ENCODE measurements at places on chromosomes 2 and 18. TPM values are rescaled to one million over a fixed set of nuclear protein-coding genes. Genes with fewer than 3 reads are reported as not detected.

ASXL3 gene
- not detected for total RNA-seq

KCNF1 gene
- total RNA-seq: 0.04 TPM

SERPINB10 gene
- 2.3 TPM for total RNA-seq

FAM168B gene
- 66.4 TPM for total RNA-seq

SYT4 gene
- total RNA-seq: not detected

Data from foreskin keratinocyte (primary cell).